ENCODE measurements at places on chromosomes 1 and 21.
A peak's percentile ranks its signal among the peaks of the same experiment; 100 is the strongest.

GRCh38 chr1:97307151-97307550, 585.6 kb downstream of the PTBP2 start:
- DNase-seq: no peak

DNA sequence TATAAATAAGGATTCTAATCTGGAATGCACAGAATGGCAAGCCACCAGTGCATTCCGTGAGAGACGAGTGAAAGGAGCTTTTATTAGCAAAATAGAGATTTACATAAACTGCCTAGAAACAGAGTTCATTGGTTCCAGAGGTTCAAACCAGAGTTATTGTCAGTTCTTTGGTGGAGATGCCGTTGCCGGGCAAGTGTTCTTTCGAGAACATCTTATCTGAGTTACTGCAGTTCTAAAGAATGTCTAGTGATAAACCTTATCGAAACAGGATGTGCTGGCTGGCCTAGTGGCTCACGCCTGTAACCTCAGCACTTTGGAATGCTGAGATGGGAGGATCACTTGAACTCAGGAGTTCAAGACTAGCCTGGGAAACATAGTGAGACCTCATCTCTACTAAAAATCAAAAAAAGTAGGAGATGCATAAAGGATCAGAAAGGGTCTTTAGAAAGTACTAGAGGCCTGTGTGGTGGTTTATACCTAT, 19.9 kb upstream of the EVI5 start:
- peak; percentile 92 for DNase-seq

DNA sequence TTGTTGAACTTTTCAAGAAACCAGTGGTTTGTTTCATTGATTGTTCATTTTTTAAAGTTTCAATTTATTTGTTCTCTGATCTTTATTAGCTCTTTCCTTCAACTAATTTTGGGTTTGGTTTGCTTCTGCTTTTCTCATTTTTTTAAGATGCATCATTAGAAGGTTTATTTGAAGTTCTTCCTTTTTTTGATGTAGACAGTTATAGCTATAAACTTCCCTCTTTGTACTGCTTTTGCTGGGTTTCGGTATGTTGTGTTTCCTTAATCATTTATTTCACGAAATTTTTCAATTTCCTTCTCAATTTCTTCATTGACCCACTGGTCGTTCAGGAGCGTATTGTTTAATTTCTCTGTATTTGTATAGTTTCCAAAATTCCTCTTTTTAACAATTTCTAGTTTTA, 133.3 kb upstream of the GPR52 start:
- no peak for DNase-seq

DNA sequence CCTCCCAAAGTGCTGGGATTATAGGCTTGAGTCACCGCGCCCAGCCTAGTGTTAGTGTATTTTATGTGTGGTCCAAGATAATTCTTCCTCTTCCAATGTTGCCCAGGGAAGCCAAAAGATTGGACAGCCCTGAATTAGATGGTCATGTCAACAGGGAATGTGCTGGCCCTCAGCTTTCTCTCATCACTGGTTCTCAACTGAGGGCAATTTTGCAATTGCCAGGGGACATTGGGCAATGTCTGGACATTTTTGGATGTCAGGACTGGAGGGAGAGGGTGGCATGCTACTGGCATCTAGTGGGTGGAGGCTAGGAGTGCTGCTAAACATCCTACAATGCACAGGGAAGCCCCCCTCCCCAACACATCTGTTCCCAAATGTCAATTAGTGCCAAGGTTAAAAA, 95.0 kb downstream of the LAMC2 start:
- peak; percentile 64 for DNase-seq

- DNase-seq: no peak
Observed at GRCh38 chr21:45004481-45005247, 64.8 kb downstream of the SLX9 start.

DNA sequence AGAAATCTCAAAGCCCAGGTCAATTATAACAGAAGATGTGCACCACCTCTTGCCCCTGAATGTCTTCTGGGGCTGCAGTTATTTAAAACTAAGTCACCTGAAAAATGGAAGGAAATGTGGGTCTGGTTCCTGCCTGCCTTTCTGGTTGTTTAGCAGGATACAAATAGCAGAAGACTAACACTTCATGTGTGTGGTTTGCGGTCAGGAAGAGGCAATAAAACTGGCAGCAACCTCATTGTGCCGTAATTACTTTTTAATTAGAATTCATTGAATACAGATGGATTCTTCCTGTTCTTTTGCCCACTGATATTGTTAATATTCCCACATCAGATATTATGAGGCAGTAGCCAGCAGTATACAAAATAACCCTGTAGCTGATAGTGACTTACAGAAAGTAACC, 345.7 kb downstream of the ZNF326 start:
- DNase-seq: no peak

DNA sequence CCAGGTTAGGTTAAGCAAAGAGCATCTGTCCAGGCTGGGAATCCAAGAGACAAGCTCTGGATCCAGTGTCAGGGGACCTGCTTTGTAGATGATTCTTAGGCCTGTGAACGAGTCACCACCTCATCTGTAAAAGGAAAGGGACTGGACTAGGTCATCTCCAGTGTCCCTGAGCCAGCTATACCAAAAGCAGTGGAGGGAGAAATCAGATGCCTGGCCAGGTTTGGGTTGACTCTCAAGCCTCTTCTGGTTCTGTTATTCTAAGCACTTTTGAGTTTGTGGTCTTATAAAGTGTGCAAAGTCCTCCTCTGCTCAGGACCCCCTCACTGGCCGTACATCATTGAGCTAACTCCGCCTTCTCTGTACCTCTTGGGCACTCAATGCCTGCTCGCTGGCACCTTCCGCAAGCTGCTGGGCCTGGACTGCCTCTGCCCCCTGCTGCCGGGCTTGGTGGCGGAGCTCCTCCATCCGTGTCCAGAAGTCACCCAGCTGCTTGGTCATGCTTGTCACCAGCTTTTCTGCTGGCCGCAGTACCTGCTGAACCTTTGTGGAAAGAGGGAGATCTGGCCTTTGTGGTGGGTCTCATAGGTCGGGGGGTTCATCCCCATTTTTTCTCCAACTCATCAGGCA, 33.6 kb downstream of the CAMK1G start:
- DNase-seq: no peak

- peak; percentile 73 for DNase-seq
Observed at GRCh38 chr1:162006081-162006480, 17.6 kb downstream of the OLFML2B start.

- DNase-seq: no peak
Observed at GRCh38 chr1:183739741-183740271, 65.1 kb upstream of the RGL1 start.

DNA sequence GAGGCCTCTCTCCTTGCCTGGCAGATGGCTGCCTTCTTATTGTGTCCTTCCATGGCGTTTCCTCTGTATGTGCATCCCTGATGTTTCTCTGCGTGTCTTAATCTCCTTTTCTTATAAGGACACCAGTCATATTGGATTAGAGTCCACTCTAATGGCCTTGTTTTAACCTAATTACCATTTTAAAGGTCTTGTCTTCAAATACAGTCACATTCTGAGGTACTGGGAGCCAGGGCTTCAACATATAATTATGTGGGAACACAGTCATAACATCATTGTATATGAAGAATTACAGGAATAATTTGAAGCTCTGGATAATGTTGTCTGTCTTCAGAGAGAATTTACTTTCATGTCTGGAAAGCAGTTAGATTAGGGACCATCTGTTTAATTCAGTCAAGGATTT, 56.4 kb upstream of the PTGFR start:
- no peak for DNase-seq

- no peak for DNase-seq
Observed at GRCh38 chr21:29102791-29103257, 27.6 kb upstream of the MAP3K7CL start.

DNA sequence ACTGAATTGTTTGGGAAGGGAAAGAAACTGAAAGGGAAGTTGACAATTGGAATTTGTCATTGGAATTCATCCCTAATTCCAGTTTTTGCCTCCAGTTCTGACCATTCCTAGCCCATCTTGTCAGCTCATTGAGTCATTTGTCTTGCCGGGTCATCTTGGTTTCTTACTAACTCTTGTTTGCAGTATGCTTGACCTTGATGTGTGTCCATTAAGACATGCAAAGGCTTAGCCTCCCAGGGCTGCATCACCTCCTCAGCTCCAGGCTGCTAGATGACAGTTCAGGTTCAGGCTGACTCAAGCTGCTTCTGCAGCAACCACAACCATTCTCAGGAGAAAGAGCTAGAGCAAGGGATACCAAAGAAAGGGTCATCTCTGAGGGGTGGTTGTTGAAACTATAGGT, 151.3 kb upstream of the PTGFR start:
- DNase-seq: no peak

DNA sequence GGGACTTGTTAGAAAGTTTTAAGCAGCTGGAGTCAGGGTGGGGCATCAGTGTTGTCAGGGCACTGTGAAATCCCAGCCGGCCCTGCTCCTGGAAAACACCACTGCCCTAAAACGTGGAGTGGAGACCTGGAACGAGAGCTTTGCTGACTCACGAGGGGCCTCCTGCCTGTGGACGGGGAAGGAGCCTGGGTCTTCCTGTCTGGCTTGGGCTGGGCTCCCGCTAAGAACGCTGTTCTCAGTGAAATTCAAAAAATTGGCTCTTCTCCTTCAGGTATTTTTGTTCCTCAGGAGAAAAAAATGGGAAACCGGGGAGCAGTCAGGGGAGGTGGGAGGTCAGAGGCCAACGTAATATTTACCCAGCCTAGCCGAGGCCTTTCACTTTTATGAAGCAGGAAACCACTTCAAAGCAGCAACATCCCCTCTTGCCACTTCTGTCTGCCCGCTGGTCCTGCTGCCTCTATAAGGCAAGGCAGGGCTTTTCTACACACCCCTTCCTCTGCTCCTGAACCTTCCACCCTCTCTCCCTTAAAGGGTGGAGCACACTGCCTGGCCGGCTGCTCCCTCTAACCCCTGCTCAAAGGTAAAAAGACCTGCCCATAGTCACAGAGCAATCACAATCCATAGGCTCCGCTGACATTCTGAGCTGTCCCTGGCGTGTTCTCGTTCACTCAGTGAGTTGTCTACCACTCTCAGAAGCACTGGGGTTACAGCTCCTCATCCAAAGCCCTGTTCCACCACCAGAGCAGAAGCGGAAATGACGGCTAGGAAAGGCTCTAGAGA, 8.0 kb downstream of the PLXNA2 start:
- DNase-seq: no peak

GRCh38 chr1:79188337-79188736, 181.8 kb upstream of the ADGRL4 start:
- no peak for DNase-seq

- DNase-seq: no peak
Observed at GRCh38 chr1:56084246-56084645, 495.1 kb downstream of the PLPP3 start.

DNA sequence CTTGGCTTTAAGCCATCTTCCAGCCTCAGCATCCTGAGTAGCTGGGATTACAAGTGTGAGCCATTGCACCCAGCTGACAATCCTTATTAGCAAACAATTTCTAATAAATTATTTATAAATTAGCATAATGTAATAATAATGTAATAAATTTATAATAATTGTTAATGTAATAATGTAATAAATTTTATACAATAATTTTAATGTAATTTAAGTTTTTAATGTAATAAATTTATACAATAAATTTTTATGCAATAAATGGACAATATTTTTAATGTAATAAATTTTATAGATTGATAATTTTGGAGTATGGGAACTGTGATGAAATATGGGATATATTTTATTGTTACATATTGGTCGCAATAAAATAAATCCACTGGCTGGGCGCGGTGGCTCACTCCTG, 1457.5 kb downstream of the KCNT2 start:
- no peak for DNase-seq

- no peak for DNase-seq
Observed at GRCh38 chr1:31771891-31772668, 7.9 kb upstream of the ADGRB2 start.

- DNase-seq: peak; percentile 89
Observed at GRCh38 chr1:201737352-201738060, 91.5 kb upstream of the IPO9 start.

DNA sequence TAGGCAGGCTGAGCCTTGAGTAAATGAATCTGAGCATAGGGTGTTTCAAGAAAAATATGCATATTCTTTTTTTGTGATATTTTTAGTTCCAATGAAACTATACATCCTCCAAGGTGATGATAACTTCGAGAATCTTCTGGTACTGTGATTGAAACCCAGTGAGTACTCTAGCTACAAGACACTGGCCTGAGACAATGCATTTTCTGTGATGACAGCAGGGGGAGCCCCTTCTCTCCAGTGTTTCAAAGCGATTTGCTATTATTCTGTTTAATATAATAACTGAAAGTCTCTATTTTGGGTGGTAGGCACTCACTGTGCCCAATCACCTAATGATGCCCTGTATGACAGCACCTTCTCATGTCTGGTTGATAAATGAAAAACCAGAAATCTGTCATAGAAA, 12.1 kb downstream of the IRF2BP2 start:
- DNase-seq: peak; percentile 69

DNA sequence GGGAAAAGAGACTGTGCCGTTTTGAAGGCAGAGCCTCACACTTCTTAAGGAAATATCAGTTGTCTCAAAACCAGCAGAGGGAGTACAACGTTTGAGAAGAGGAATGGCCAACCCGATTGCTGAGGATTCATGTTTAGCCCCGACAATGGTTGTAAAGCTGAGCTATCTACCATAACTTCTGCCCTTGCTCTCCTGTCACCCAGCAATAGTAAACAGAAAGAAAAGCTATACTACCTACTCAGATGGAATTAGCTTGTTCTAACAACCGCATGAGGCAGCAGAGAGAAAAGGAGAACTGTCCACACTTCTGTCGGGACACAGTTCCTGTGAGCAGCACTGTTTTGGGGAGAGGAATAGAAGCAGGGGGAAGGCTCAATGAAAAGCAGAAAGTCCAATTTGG, 91.2 kb downstream of the SLC45A1 start:
- DNase-seq: peak; percentile 80

GRCh38 chr1:95246511-95246910, 12.5 kb downstream of the RWDD3 start:
- no peak for DNase-seq

DNA sequence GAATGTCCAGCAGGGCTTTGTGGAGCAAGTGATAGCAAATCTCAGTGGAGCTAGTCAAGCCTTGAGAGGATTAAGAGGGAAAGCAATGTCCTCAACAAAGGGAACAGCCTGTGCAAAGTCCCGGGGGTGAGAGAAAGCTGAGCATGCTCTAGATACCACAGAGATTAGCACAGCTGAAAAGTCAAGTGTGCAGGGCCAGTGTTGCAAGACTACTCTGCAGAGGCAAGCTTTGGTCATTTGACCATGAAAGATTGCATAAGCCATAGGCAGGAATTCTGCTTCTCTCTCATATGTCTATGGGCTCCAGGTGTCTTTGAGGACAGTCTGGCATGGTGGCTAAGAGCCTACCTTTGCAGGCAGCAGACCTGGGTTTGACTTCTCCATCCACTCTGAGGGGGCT, 181.0 kb upstream of the JUN start:
- no peak for DNase-seq

DNA sequence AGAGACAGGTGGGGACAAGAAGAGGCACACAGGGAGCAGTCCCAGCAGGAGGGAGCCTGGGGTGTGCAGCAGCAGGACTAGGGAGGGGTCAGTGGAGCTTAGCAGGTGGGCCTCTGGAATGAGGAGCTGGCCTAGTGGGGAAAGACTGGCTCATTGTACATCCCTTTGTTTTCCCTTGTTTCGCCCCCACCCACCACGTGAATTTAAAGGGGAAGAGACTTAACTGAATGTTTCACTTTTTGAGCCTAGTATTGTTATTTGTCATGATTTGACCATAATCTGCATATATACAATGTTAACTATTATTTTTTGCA, 181.7 kb downstream of the DHRS3 start:
- DNase-seq: no peak

Measured in osteoblast (primary cell).